ENCODE measurements at places on chromosomes 5 and 9. TPM values are rescaled to one million over a fixed set of nuclear protein-coding genes. Genes with fewer than 3 reads are reported as not detected.

OMD gene
- 4.9 TPM for total RNA-seq

TRUB2 gene
- total RNA-seq = 15.0 TPM

ADAMTSL2 gene
- total RNA-seq = 9.4 TPM

SARDH gene
- total RNA-seq = 7.2 TPM

PCDHGA4 gene
- total RNA-seq = 14.2 TPM

C5orf58 gene
- total RNA-seq = 72.7 TPM

ERCC6L2 gene
- 83.9 TPM for total RNA-seq

CEL gene
- total RNA-seq = 2.6 TPM

CTXN3 gene
- total RNA-seq = not detected

TAF11L11 gene
- total RNA-seq = not detected

WDR70 gene
- total RNA-seq = 27.6 TPM

NTRK2 gene
- total RNA-seq = 5.3 TPM

PPIC gene
- total RNA-seq = 18.5 TPM

SAPCD2 gene
- total RNA-seq = 1.4 TPM

RNF183 gene
- total RNA-seq = 1.7 TPM

SNCB gene
- total RNA-seq = 0.31 TPM

F12 gene
- total RNA-seq = 5.8 TPM

CLK4 gene
- total RNA-seq = 55.1 TPM

ADRA1B gene
- 1.2 TPM for total RNA-seq

ACOT12 gene
- total RNA-seq = 0.31 TPM

RNF224 gene
- total RNA-seq = 0.37 TPM

CCL28 gene
- total RNA-seq = 7.6 TPM

SPATA31A3 gene
- total RNA-seq = 4.4 TPM

DEPDC1B gene
- total RNA-seq = 15.0 TPM

CAVIN4 gene
- total RNA-seq = 2.7 TPM

CATSPER3 gene
- total RNA-seq = 21.7 TPM

RFESD gene
- 11.8 TPM for total RNA-seq

CYLC2 gene
- 20.5 TPM for total RNA-seq

TLX3 gene
- total RNA-seq = not detected

C5orf46 gene
- total RNA-seq = 5.1 TPM

STOML2 gene
- total RNA-seq = 115 TPM

C9orf78 gene
- 83.2 TPM for total RNA-seq

TMEM215 gene
- total RNA-seq = 3.1 TPM

SERF1A gene
- total RNA-seq = 21.3 TPM

GDNF gene
- total RNA-seq = 0.71 TPM

CCNI2 gene
- 2.7 TPM for total RNA-seq

POLK gene
- 41.0 TPM for total RNA-seq

All from testis (tissue), 5 donors.